ENCODE measurements at places on chromosomes 4 and X.

GRCh38 chr4:152514356-152514755, 21.5 kb downstream of the FBXW7 start:
- no peak for DNase-seq

GRCh38 chr4:38281371-38282071, 321.3 kb downstream of the PTTG2 start:
- no peak for DNase-seq

GRCh38 chr4:187387739-187388138, 607.8 kb upstream of the ZFP42 start:
- no peak for DNase-seq

- DNase-seq = no peak
Observed at GRCh38 chr4:172601195-172601594, 567.4 kb upstream of the GALNT7 start.

DNA sequence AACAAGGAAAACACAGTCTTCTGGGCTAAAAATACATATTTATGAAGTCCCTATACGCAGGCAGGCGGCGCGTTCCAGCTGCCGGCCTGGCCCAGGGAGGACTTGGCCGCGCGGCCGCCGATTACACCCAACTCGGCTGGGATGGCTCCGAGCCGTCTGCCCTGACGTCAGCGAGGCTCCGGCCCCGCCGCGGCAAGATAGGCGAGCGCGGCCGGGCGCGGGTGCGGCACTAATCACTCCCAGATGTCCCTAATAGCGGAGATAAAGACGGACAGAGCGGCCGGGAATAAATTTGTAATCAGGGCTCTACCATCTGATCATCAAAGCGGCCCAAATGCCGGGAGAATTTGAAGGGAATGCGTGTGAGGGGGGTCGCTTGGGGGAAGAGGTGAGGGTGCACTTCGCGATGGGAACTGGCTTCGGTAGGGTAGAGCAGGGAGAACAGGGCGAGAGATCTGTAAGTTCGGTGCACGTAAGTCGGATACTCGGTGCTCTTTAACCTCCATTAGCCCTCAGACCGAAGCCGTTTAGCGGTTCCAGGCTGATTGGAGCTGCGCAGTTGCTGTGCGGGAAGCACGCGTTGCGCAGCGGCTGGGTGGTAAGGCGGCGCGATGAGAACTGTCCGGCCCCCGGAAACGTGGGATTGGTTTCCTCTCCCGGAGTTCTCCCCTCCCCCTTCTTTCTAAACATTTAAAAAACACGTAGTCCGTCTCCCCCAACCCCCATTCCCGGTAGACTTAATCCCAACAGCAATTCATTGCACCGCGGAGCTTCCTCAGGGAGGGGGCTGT, 7.7 kb downstream of the HAND2 start:
- peak; percentile 46 for DNase-seq

- no peak for DNase-seq
Observed at GRCh38 chrX:3697701-3698279, 15.7 kb downstream of the PRKX start.

DNA sequence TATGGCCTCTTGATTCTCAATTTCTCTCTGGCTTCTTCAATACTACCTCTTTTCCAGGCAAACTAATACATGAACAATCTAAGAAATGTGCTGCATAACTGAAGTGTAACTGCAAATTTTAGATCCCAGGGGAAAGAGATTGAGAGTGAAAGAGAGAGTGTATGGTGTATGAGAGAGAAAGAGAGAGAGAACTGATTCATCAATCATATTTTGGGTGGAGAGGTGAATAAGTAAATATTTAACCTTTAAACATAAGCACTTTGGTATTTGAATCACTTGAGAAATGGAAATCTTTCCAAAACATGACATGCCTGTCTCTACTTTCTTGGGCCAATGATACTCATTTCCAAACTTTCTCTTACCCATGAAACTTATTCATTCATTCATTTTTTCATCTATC, 147.2 kb upstream of the DIPK2B start:
- no peak for DNase-seq

- no peak for DNase-seq
Observed at GRCh38 chr4:175460414-175460813, 351.6 kb downstream of the GPM6A start.

DNA sequence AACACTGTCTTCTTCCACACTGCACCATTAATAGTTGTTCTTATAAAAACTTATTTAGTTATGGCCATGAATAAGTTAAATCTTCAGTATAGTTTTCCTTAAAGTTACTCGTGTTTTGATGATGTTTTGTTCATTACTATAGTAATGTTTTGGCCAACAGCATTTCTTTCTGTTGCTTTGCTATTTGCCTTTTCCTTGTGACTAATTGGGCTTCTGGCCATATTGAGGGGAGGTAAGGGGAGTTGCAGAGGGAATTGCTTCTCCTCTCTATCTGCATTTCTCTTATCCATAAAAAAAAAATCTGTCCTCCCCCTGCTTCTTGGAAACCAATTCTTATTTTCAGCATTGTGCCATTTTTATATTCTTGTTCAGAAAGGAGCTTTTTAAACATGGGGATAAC, 42.7 kb upstream of the ZCCHC12 start:
- no peak for DNase-seq

- DNase-seq = peak; percentile 80
Observed at GRCh38 chr4:165288639-165289422, 38.6 kb upstream of the MSMO1 start.

GRCh38 chr4:102348701-102349100, 3.4 kb upstream of the SLC39A8 start:
- no peak for DNase-seq

- DNase-seq = peak; percentile 1
Observed at GRCh38 chrX:129877401-129877800, 28.6 kb upstream of the UTP14A start.

- no peak for DNase-seq
Observed at GRCh38 chr4:34365946-34366345, 1878.4 kb downstream of the ARAP2 start.

GRCh38 chr4:155701827-155702226, 35.2 kb downstream of the GUCY1A1 start:
- no peak for DNase-seq

DNA sequence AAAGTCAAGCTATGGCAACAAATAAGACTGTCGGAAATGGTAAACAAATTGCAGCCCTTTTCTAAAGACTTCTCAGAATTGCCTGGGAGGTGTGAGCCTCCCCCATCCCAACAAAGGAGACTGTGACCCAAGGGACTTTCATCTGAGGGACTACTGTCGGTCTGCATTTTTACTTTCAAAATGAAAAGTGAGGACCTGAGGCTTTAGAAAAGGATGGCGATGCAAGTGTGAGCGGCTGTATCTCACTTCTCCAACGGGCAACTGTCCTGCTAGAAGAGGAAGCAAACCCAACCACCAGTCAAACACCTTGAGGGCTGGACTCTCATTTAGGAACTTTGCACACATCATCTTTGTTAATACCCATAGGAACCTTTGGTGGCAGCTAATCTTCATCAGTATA, 62.6 kb upstream of the CLNK start:
- no peak for DNase-seq

DNA sequence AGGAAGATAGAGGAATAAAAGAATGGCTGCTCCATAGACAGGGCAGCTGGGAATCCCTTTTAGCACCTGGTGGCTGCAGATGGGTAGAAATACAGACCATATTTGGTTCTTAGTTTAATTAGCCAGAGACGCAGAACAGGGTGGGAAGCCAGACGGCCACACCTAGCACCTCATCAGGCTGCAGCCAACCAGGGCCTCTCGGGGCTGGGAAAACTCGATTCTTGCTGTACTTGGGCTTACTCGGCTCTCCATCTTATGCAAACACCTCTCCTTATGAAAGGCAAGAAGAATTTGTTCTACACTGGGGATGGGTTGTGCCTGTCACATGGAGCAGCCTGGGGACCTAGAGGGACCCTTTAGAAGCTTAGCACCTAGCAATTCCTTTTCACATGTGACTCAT, 19.7 kb downstream of the IRAK1 start:
- DNase-seq = no peak

- DNase-seq = peak; percentile 84
Observed at GRCh38 chrX:24259544-24260240, 54.2 kb downstream of the SUPT20HL2 start.

- no peak for DNase-seq
Observed at GRCh38 chr4:84796394-84796793, 170.1 kb downstream of the WDFY3 start.

- DNase-seq = no peak
Observed at GRCh38 chrX:21193196-21193595, 181.0 kb upstream of the CNKSR2 start.

GRCh38 chr4:121062521-121062920, 9.8 kb downstream of the NDNF start:
- peak; percentile 10 for DNase-seq

DNA sequence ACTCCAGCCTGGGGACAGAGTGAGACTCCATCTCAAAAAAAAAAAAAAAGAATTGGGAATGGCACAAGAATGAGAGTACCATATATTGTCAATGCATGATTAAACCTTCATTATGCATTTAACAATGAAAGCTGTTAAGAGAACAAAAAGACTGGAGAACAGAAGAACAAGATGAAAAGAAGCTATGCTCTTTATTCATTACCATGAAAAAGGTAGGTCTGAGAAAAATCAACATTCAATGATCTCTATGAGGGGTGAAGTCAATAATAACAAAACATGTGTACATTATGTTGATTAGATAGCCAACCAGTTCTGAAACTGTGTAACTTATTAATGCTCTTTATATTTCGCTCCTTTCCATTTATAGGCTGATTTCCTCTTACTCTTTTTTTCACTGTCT, 100.9 kb downstream of the BRWD3 start:
- DNase-seq = no peak

DNA sequence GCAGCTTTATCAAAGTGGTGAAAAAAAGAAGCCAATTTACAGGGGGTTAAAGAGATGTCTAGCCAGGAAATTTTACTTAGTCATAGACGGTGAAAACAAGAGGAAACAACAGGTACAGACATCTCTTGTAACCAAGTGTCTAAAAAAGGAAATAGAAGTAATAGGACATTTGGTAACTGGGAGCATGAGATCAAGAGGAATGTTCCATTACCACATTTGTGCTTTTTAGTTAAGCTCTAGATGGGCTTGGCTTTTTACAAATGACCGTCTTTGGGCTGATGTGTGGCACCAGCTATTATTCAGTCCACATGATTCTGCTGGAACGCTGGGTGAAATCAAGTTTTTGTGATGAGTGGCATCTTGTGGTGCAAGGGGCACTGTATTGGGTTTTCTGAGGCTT, 179.5 kb downstream of the SMIM20 start:
- DNase-seq = no peak

- DNase-seq = no peak
Observed at GRCh38 chr4:73345399-73345975, 58.6 kb upstream of the ALB start.

DNA sequence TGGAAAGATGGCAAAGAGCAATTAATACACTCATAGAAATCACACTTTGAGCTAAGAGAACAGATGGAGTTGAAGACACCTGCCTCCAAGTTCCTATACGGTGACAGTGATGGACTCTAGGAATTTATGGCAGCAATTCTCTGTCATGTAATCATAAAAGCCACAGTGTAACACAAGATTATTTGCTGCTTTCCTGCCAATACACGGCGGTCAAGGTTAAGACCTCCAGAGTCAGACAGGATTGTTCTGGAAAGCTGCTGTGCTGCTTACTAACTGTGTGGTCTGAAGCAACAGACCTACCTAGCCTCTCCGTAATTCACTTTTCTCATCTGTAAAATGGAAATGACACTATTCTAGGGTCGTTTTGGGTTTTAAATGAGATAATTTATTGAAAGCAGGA, 14.6 kb upstream of the KIT start:
- no peak for DNase-seq

GRCh38 chr4:159395693-159396092, 292.8 kb downstream of the RAPGEF2 start:
- DNase-seq = no peak

DNA sequence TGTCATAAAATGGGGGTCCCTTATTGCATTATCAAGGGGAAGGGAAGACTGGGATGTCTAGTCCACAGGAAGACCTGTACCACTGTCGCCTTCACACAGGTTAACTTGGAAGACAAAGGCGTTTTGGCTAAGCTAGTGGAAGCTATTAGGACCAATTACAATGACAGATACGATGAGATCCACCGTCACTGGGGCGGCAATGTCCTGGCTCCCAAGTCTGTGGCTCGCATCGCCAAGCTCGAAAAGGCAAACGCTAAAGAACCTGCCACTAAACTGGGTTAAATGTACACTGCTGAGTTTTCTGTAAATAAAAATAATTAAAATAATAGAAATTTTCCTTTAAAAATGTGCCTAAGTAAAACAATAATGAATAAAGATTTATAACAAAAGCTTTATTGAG, 30.6 kb downstream of the AASDH start:
- DNase-seq = no peak

DNA sequence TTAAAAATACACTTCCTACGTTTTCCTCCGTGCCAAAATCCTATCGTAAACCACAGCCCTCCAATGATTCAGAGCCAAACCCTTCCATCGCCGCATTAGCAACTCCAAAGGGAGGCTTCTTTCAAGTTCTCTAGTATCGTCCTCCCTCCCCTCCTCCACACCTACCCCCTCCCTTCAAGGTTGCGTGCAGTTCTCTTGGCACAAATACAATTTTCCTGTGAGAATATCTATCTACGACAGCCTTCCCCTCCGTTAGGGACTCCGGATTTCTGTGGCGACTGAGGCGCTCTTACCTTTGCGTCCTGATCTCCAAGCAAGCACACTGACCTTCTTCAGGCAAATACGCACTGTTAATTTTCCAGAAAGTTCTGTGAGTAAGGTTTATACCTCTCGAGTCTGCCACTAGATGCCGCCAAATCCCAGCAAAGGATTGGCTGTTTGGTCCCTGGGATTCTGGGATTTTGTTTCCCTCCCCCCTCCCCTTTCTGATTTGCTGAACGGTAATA, 1.2 kb upstream of the MORF4L2 start:
- DNase-seq = peak; percentile 84

DNA sequence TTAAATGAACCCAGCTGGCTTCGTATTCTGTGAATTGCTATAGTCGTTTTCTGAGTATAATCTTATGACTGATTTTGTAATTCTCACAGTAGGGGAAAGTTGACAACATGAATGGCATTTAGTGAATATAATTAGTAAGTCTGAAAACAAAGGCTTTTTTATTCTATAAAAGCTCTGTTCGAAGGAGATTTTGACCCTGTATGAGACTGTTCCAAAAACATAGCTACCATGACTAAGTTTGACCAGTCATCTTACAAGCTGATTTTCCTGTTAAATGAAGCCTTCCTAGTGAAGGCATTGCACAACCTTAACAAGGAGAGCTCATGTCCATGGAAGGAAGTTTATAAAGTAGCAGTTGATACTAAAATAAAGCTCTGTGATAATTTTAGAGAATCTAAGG, 242.3 kb downstream of the RPA4 start:
- no peak for DNase-seq

GRCh38 chr4:189129044-189129694, 811.5 kb upstream of the FRG1 start:
- no peak for DNase-seq

- DNase-seq = no peak
Observed at GRCh38 chr4:137923494-137923893, 318.7 kb downstream of the SLC7A11 start.

- DNase-seq = no peak
Observed at GRCh38 chr4:125482822-125483221, 168.1 kb downstream of the FAT4 start.

GRCh38 chrX:40086569-40087335, 11.0 kb downstream of the BCOR start:
- DNase-seq = no peak

- DNase-seq = no peak
Observed at GRCh38 chr4:147480891-147481576, at the start of gene EDNRA. TSS of gene EDNRA (plus strand) at chr4:147481097. CDS start at chr4:147485682, 4,585 bp downstream.

GRCh38 chr4:149785696-149786431, 29.8 kb downstream of the IQCM start:
- no peak for DNase-seq

GRCh38 chr4:1628892-1629698, 55.0 kb downstream of the FAM53A start:
- DNase-seq = peak; percentile 79

- DNase-seq = no peak
Observed at GRCh38 chrX:133384454-133384853, 30.8 kb downstream of the GPC4 start.
